Stimulated activated CD8-positive, alpha-beta memory T cell treated with anti-CD3 and anti-CD28 coated beads, Interleukin-12 subunit alpha, Interleukin-12 subunit beta, amount 100 ng/mL, for 4 hours (primary cell): ENCODE measurements at places on chromosomes 4 and X.
A peak's percentile ranks its signal among the peaks of the same experiment; 100 is the strongest.

GRCh38 chr4:165684177-165684805, 188.7 kb upstream of the TLL1 start:
- no peak for DNase-seq

DNA sequence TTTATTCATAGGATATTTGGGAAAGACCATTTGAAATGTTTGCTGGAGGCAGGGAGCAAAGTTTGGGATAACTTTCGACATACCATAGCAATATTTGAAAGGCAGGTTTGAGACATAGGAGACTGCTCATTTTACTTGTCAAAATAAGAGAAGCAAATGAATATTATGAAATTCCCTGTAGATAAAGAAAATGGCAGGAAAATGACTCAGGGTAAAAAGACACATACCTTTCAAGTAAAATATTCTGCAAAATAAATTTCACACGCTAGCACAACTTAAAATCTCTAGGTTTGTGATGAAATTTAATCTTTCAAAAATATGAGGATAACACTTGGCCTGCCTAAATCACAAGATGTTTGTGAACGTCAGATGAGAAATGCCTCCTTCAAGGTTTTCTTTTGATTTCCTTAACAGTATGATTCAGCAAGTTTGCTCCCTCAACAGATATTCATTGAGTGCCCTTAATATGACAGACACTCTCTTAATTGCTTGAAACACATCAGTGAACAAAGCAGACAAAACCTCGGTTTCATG, 6.6 kb downstream of the TMEM156 start:
- no peak for DNase-seq

GRCh38 chrX:39675619-39676018, 422.1 kb downstream of the BCOR start:
- no peak for DNase-seq

GRCh38 chr4:76407440-76408119, 13.4 kb downstream of the CCDC158 start:
- DNase-seq, result no peak

DNA sequence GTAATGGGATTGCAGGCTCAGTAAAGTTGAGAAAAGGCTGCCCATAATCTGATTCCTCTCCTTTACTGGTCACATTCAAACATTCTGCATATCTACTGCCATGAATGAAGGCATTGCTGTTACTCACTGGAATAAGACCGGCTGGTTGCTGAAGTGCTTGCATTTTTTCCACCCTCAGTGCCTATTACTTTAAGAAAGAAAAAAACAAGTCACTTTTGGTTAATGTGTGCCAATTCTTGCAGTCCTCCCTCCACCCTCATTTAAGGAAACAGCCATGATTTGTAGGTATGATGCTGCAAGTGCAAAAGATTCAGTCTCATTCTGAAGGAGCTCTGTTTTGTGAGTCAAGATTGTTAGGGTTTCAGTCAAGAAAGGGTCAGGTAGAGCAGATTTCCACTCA, 94.9 kb downstream of the EMCN start:
- DNase-seq, result no peak

DNA sequence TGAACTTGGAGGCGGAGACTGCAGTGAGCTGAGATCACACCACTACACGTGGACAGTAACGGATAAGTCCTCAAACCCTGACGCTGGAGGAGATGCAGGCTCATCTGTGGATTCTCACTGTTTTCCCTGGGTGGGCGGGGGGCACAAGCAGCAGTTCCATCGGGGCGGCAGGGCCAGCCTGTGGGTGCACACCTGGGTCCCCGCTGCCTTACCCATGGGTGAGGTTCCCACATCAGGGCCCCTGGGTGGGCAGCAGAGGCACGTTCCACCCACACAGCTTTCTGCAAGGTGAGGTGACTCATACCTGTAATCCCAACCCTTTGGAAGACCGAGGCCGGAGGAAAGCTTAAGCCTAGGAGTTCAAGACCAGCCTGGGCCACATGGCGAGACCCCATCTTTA, 56.6 kb upstream of the MXD4 start:
- DNase-seq, result no peak

DNA sequence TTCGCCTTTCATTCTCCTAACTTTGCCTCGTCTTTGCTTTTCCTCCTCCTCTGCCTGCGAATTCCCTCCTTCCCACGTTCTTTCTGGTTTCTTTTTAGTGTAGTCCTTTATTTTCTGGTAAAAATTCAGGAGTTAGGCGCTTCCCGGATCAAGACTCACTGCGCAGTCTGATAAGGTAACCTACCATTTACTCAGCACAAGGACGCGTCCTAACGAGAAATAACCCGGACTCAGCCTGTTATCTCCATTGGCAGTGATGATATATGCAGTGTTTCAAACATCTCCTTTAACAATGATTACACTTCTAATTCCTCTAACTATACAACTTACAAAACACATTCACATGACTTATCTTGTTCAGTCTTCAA, 357 bp upstream of the ETNPPL start:
- DNase-seq, result no peak

DNA sequence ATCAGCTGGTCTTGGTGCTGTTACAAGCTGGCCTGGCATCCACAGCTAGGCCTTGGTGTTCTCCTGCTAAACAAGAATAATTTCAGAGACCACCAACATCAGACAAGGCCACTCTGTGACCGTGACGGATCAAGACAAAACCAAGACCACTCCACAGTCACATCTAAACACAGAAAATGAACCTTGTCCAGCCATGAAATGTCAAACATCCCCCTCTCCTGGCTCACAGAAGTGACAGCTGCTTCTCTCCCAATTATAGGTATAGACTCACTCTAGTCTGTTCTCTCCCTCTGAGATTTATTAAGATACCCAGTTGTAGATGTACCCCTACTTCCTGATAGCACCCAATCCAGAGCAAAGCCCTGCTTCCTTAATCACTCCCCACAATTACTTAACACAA, 40.4 kb downstream of the EFHC2 start:
- no peak for DNase-seq

GRCh38 chr4:6969826-6970800, 60.5 kb downstream of the TBC1D14 start:
- DNase-seq, result no peak

DNA sequence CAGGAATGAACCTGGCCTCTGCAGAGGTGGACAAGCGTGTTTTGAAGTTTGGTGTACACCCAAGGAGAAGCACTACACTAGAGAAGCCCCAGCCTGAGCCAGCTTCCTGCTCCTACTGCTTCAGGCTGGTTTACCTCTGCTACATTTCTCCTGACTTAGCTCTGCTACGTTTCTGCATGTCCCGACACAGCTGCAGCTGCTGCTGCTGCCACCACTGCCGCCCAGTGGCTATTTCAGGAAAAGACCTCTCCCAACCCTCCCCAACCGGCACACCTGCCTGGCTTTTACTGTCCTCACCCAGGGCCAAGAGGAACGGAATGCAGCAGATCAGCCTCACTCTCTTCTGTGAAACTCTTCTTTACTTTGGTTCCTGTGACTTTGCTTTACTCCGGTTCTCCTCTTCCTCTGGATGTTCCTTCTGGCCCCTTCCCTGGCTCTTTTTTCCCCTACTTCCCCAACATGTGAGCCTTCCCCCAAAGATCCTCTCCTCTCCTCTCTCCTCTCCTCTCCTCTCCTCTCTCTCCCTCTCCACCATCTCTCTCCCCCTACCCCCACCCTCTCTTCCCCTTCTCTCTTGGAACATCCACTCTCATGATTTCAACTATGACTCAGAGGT, 3.1 kb upstream of the P2RY4 start:
- no peak for DNase-seq

GRCh38 chr4:4995103-4995907, 24.0 kb downstream of the CYTL1 start:
- DNase-seq, result no peak

GRCh38 chr4:107008115-107008514, 28.0 kb downstream of the DKK2 start:
- DNase-seq, result no peak

GRCh38 chr4:145153181-145153903, 27.0 kb downstream of the OTUD4 start:
- no peak for DNase-seq

GRCh38 chrX:97066381-97066780, 182.7 kb downstream of the RPA4 start:
- no peak for DNase-seq

- DNase-seq, result no peak
Measured at GRCh38 chrX:40093586-40093985, 4.2 kb downstream of the BCOR start.

GRCh38 chr4:26325191-26325590, 4.4 kb downstream of the RBPJ start:
- no peak for DNase-seq

- DNase-seq, result no peak
Measured at GRCh38 chr4:181822005-181822375, 421.2 kb upstream of the TENM3 start.

- no peak for DNase-seq
Measured at GRCh38 chr4:165537028-165537648, 158.3 kb downstream of the CPE start.

GRCh38 chr4:8227201-8227770, 28.2 kb downstream of the SH3TC1 start:
- DNase-seq, result no peak

DNA sequence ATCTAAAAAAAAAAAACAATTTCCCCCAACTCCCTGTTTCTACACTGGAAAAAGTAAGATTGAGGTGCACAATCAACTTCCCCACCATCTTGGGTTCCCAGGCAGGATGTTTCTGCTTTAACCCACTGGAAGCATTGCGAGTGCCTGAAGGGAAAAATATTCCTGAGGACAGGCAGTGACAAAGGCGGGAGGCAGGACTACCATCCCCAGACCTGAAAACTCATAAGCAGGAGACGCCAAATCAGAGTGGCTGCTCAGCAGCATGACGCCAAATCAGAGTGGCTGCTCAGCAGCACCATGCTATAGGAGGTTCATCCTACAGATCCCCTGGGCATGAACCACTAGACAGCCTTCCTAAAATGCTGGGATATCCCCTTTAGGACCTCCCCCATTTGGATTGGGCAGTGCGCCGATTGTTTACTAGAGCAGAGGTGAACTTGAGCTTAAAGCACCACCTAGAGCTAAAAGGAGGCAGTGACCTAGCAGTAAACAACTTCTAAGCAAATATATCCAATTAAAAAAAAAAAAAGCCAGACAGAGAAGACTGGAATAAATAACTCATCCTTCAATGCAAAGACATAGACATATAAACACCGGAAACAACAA, 35.0 kb upstream of the GK start:
- DNase-seq, result no peak

DNA sequence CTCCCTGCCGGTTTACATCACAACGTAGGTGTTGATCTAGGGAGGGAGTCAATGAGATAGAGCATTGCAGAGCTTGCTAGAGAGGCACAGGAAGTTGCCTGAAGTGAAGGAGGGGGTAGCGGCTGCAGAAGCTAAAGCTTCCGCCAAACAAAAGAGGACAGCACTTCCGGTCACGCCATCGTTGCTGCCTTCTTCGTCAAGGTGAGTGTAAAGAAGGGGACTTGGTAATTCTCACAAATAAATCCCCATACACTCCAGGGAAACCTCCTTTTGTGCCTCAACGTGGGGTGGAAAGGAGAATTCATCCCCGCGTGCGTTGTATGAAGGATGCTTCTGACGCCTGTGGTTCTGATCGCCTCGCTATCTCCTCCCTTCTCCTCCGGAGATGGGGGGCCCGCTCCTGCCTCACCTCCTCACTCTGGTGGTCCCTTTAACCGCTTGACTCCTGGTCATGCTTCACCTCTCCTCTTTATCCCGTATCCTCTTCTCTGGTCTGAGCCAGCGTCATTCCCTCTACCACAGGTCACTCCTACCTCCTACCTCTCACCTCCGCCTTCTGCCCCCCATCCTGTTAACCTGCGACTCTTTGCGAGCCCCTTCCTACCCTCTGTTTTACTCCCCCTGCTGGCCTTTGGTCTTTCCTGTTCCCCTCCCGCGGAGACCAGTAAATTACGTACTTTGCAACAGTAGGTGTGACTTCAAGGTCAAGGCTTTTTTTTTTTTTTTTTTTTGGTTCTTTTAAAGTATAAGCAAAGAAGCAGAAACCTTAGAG, 59.9 kb downstream of the GSPT2 start:
- peak; percentile 29 for DNase-seq

GRCh38 chr4:123588631-123589241, 192.1 kb downstream of the SPRY1 start:
- DNase-seq, result no peak

DNA sequence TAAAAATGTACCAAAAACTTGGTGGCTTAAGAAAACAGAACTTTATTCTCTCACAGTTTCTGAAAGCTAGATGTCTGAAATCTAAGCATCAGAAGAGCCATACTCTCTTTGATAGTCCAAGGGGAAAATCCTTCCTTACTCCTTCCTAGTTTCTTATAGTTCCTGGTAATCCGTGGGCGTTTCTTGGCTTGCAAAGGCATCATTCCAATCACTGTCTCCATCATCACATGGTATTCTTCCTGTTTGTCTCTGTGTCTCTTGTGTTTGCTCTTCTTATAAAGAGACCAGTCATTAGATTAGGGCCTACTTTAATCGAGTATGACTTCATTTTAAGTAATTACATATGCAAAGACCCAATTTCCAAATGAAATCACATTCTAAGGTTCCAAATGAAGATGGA, 118.9 kb upstream of the FSTL5 start:
- no peak for DNase-seq

DNA sequence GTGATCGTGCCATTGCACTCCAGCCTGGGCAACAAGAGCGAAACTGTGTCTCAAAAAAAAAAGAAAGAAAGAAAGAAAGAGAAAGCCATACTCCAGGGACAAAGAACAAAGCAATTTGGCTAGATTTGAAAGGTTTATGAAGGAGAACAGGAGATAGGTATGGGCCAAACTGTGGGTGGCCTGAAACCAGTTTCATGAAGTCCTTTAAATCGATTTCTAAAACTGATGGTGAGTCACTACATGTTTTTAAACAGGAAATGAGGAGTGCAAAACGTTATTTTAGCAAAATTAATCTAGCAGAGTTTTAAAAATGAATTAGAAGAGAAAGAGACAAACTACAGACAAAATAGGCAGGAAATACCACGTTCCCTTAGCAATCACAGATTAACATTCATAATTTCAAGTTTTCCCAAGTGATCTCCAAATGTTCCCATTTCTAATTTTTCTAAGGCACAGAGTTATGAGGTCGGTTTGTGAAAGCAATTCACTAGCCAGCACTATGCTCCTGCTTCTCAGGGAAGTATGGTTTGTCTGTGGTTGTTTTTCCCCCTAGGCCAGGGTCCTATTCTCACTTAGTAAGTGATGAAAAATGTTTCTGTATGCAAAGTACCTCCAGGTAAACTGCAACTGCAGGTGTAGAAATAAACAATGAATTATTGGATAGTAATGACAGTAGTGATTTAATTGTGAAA, 190.6 kb downstream of the PPP3CA start:
- DNase-seq, result no peak

DNA sequence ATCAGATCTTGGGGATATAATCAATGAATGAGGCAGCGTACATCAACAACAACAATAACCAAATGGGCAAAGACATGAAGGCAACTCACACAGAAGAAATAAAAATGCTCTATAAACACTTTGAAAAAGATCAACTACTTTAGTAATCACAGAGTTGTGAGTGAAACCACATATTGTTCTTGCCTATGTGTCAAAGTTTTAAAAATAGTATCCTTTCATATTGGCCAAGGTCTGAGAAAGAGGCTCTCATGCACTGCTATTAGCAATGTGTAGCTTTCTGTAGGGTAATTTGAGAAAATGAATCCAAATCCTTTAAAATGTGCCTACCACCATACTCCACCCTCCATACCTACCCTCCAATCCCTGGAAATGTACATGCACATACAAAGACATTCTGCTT, 25.0 kb downstream of the COQ2 start:
- no peak for DNase-seq

- DNase-seq, result no peak
Measured at GRCh38 chr4:111266937-111267336, 644.1 kb upstream of the PITX2 start.
